ENCODE measurements at places on chromosomes 6 and 20. TPM values are rescaled to one million over a fixed set of nuclear protein-coding genes. Genes with fewer than 3 reads are reported as not detected.

DNA sequence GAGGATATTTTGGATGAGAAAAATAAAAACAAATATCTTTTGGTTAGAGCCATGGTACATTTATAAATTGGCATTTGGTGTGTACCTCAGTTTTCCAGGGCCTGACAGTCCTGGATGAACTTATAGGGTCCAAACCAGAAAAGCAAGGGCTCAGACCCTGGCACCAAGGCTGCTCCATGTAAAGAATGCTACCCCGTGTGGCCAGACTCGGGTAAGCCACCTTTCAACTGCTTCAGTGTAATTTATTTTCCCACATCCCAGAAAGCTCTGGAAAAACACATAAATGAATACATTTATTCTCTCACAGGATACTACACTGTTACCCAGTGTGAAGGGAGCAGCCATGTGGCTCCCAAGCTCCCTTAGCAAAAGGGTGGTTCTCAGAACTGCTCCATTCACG is 13.8 kb downstream of the MRPL14 start:
- DNase-seq: no peak

DNA sequence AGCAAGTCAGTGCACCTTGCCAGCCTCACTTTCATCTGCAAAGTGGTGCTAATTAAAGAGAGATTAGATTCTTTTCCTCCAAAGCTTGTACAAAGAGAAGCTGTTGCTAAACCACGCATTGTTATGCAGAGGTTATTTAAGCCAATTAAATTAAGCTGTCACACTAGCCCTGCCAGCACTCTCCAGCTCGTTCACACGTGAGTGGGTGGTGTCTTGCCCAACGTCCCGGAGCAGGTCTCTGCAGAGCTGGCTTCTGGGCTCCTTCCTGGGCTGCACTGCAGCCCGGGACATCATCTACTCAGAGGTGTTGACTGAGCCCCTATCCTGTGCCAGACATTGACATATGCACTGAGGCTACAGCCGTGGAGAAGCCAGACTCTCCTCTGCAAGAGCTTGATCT is 401.6 kb upstream of the SULF2 start:
- no peak for DNase-seq

Gene DSP
- 0.23 TPM for total RNA-seq

Gene MAP7
- 0.49 TPM for total RNA-seq
